ENCODE measurements at places on chromosomes 12 and 14. TPM values are rescaled to one million over a fixed set of nuclear protein-coding genes. Genes with fewer than 3 reads are reported as not detected.

The COX8C gene
- not detected for total RNA-seq

DNA sequence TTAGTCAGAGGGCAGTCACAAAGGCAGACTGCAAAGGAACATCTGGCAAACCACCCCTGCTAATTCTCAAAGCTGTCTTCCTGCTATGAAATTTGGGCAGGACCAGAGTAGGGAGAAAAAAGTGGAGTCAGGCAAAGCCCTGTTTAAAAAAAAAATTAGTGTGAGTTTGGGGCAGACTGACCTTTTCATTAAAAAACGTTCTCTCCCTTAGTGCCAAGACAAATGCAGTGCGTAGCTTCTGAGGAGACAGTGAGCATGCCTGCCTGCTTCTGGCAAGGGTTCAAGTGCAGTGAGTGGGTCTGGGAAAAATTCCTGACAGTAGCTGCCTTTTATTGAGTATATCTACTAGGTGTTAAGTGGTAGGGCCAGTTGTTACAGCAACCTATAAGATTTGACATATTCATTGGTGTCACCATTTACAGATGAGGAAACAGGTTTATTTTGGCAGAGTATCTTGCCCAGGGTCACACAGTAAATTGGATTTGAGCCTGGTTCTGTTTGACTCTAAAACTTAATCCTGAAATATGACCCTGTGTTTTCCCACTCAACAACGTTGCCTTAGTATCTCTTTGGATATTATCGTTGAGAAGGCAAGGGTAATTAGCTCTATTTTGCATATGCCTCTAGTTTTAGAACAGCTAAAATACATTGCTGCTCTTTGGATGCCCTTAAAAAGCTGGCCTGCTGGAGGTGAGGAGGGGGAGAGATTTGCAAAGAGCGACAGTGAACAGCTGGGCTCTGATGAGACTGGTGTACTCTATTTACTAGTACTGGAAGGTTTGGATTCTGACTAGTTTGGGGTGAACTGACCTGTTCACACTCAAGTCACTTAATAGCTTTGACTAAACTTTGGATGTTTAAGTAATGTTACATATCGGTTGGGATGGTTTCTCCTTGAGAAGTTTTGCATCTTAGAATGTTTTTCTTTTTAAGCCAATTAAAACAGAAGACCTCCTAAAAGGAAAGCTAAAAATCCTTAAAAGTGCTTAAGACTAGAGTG, 72.8 kb downstream of the PAPOLA start:
- DNase-seq = no peak

DNA sequence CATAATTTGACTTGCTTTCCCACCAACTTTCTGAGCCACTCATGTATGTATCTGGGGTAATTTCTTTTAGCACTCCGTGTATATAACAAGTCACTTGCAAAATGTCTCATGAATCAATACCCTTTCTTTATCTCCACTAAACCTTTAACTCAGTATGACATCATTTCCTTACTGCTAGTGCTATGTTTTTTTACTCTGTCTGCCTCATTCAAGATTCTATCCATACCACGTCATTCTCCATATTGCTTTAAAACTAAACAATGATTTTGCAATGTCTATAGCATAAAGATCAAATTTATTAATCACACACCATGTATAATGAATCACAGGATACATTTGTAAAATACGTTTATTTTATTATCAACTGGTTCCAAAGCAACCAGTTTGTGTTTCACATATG, 178.2 kb downstream of the PIK3C2G start:
- DNase-seq = no peak

- no peak for DNase-seq
Observed at GRCh38 chr14:89419973-89420482, 3.0 kb upstream of the FOXN3 start.

GRCh38 chr12:89163918-89164317, 188.4 kb downstream of the DUSP6 start:
- no peak for DNase-seq

Measured in OCI-LY7 (cell line).